ENCODE measurements at places on chromosomes 5 and 9.

DNA sequence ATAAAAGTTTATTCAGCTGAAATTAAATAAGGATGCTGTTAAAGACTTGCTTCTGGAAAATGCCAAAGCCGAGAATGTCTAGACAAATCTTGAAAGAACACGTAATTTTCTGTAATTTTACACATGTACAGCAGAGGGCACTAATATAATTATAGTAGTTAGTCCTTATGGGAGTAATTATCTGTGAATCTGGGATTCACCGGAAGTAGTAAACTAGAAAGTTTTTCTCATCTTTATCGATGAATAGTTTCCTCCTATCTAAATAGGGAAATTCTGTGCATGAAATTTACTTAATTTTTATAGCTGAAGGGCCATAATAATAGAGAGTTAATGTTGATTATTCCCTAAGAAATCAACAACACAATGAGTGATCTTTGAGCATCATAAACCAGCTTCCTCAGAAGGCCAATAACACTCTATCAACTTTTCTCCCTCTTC, 18.4 kb upstream of the CNTLN start:
- DNase-seq = no peak

DNA sequence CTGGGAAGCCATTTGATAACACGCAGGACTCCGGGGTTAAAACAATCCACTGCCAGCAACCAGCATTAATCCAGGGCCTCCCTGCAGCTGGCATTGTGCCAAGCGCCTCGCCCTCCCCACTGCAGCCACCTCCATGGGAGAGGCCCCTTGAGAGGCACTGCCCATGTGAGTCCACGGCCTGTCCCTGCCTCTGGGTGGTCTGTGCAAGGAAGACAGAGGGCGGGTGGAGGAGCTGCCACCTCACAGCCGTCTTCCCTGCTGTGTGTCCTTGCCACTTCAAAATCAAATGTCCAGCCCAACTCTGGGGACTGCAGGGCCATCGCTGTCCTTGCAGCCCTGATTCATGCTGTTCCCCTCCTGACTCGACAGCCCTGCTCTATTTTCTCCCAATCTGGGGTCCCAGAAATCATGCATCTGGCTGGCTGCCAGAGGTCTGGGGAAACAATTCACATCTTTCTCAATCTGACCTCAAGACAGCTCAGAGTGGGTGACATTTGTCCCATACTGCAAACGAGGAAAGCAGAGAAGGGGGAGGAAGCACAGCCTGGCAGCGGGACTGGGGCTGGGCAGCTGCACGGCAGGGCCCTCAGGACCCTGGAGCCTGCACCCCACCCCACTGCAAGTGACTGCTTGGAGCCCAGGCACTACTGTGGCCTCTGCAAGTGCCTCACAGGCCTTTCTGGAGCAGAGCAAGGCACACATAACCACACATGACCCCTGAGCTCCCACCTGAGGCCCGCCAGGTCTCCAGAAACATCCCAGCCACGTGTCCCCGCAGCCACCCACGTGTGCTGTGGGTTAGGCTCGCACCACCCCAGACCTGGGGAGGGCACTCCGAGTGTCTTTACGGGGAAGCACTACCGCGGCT, 15.7 kb downstream of the BRD3OS start:
- no peak for DNase-seq

DNA sequence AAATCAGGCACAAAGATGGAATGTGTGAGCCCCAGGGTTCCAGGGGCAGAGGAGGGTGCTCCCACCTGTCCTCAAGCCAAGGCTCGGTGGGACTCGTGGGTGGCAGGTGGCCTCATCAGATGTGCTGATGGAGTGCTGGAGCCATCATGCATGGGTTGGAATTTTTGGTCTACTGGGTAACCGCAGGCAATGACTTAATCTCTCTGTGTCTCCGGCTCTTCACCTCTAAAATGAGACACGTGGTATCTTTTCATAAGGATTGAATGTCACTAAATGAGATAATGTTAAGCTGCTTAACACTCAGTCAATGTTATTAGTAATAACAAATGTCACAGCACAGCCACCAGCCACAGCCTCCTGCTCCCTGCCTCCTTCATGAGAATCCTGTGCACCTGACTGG, 245.5 kb downstream of the HSPA4 start:
- no peak for DNase-seq

GRCh38 chr9:128124873-128125579, 2.5 kb downstream of the PTGES2 start:
- no peak for DNase-seq

- no peak for DNase-seq
Observed at GRCh38 chr9:132059361-132059760, 20.3 kb downstream of the MED27 start.

GRCh38 chr9:101271102-101271501, 113.7 kb downstream of the BAAT start:
- no peak for DNase-seq

GRCh38 chr5:61620699-61621182, 288.7 kb downstream of the ZSWIM6 start:
- no peak for DNase-seq

DNA sequence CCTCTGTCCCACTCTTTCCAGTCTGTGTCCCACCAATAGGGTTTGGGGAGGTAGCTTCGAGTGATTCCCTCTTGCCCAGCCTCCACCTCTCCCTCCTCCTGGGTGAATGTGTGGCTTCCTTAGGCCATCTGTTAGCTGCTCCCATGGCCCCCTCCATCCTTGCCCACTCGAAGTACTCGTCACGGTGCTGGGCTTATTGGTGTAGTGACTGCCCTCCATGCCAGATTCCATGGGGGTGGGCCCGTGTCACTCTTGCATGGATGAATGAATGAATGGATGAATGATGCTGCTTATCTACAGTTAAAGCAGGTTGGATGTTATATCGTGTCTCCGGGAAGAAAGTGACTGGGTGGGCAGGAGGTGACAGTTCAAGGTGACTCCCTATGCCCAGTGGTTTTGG, 19.1 kb downstream of the HMCN2 start:
- no peak for DNase-seq

DNA sequence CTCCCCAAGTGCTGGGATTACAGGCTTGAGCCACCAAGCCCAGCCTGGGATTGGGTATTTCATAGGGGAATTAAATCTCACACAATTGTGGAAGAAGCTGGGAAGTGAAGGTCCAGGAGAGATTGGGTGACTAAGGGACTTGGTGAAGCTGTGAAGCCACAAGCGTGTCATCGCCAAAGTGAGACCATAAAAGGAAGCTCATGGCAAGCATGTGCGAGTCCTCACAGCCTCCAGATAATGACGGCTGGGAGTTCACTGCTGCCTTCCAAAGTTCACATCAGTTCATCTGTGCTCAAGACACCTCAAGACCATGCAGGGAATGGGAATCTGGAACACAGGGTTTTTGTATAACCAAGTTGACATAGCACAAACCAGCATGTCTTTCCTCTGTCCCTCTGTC, 210.6 kb downstream of the MARCHF11 start:
- DNase-seq = no peak

DNA sequence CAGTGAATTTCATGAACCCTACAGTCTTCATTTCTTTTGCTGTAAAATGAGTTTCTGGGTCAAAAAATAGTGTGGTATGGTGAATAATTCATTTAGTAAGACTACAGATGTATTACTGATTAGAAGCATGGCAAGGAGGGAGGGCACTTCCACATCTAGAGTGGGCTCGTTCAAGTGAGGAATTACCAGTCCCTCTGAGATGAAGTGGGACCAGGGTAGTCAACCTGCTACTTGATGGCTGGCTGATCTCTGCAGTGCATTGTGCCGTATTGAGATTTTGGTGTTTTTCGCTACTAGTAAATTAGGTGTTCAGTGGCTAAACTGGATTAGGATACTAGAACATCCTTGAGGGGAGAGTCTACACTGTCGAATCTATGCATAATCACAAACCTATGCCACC, 10.8 kb downstream of the CDC37L1 start:
- no peak for DNase-seq

GRCh38 chr5:74374656-74375055, 265.9 kb downstream of the ENC1 start:
- no peak for DNase-seq

GRCh38 chr5:7251132-7251531, 144.8 kb upstream of the ADCY2 start:
- DNase-seq = no peak

DNA sequence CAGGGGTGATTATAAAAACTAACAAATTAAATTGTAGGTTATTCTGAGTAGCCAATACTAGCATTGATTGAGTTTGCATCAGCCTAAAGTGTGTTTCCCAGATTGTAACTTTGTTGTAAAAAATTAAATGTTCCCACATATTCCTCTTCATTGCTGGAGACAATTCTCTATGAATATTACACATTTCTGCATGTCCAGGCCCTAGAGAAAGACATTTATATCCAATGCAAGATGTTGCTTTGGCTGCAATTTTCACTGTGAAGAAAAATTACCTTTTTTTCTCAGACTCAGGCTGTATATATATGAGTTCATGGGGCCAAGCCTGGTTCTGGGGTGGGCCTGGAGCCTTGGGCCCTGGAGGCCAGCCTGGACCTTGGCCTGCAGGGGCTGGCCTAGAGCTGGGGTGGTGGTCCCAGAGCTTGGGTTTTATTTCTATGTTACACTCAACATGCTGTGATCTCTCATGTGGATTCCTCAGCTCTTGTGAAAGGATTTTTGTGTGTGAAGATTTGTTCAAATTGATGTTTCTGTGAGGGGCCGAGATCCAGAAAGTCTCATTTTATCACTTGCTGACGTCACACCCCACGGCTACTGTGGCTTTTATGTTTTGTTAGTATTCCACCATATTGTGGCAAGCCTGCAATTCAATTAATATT, 232.5 kb downstream of the SPATA31A1 start:
- DNase-seq = no peak

DNA sequence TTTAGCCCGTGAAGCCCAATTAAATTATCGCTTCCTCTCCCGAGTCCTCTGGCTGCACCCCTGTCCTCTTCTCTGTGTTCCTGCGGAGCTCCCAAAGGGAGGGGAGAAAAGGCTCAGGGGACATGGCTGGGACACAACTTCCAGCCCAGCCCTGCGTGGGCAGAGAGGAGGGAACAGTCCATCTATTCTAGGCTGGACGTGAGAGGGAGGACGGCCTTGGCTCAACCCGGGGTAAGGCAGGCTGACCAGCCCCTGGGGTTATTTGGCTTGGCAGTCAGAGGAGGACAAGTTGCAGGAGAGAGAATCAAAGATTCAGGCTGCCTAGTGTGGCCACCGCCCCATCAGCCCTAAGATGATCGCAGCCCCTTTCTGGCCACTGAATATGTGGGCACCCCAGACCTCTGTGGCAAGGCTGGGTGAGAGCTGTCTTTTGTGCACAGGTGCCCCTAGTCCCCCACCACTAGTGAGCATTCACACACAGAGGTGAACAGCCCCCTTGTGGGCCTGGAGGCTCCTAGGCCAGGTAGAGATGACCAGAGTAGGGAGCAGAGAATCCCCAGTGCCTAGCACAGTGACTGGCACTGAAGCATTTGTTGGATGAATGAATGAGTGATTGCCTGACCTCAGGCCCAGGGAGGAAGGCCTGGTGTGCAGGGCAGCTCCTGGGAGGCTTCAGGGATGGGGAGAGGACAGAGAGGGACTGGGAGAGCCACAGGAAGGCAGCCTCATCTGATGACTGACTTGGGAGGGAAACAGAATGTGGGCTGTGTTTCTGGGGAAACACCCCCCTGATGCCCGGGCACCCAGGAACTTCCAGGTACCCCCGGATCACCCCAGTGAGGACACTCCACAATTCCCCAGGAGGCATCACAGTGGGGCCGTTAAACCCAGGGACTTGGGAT, 133.9 kb downstream of the C9orf50 start:
- DNase-seq = no peak

- DNase-seq = no peak
Observed at GRCh38 chr9:128128836-128129590, 1.5 kb upstream of the PTGES2 start.

GRCh38 chr9:133700819-133701320, 37.3 kb downstream of the SARDH start:
- DNase-seq = no peak

GRCh38 chr9:114140401-114140800, 14.9 kb upstream of the COL27A1 start:
- no peak for DNase-seq

DNA sequence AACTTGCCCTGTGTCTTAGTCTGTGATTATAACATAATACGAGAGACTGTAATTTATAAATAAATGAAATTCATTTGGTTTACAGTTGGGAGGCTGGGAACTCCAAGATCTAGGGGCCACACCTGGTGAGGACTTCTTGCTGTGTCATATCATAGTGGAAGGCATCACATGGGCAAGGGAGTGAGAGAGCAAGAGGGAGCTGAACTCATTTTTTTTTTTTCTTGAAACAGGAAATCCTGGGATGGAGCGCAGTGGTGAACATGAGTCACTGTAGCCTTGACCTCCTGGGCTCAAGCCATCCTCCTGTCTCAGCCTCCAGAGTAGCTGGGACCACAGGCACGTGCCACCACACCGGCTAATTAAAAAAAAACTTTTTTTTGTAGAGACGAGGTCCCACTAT, 7.2 kb downstream of the MLANA start:
- no peak for DNase-seq

DNA sequence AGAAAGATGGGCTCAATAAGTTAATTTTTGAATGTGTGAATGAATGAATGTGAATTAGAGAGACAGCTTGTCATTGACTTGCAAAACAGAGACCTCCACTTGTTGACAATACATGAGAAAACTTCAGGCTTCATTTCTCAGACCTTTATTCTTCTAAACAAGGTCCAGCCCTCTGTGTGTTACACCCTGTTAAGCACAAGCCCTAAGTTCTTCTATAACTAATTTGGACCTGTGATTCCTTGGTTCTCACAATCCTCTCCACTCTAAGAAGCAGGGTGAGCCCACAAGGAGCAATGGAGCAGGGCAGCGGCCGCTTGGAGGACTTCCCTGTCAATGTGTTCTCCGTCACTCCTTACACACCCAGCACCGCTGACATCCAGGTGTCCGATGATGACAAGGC, at the start of gene TMEM174:
Gene TMEM174, plus strand, starts transcription at position 243 of the 400 bp plus-strand sequence. Its CDS starts 51 bp downstream, at position 294.
- no peak for DNase-seq

- no peak for DNase-seq
Observed at GRCh38 chr9:97307091-97307490, 368 bp upstream of the CCDC180 start.

DNA sequence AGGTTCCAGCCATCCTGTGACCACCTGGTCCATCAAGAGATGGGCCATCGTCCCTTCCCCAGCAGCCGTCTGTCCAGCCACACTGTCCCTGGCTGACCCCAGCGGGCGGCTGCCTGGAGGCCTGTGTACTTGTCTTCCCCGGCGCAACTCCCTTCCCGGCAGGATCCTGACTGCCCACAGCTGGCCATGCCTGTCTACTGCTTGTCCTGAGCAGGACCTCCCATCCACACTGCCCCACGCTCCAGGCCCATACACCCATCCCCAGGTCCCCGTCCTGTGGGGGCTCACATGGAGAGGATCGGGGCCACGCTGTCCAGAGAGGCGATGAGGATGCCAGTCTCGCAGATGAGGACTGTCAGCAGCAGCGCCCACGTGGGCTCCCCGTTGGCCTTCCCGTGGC, 35.5 kb downstream of the SLC12A7 start:
- no peak for DNase-seq

GRCh38 chr5:109836280-109836679, 146.6 kb downstream of the MAN2A1 start:
- DNase-seq = no peak

GRCh38 chr9:129140397-129141065, 29.3 kb downstream of the PTPA start:
- no peak for DNase-seq

GRCh38 chr5:144265643-144266247, 95.1 kb downstream of the KCTD16 start:
- no peak for DNase-seq

GRCh38 chr5:7873216-7873615, 4.3 kb downstream of the MTRR start:
- DNase-seq = no peak

- DNase-seq = no peak
Observed at GRCh38 chr9:133704711-133705181, 33.4 kb downstream of the SARDH start.

- DNase-seq = no peak
Observed at GRCh38 chr5:141519605-141520565, 31.0 kb downstream of the PCDHGC5 start.
